ENCODE measurements at places on chromosomes 1 and 21. TPM values are rescaled to one million over a fixed set of nuclear protein-coding genes. Genes with fewer than 3 reads are reported as not detected.

The MEGF6 gene
- total RNA-seq, result 83.8 TPM

- DNase-seq, result no peak
- H3K4me1 ChIP-seq, result peaks cover 21% of the 10 kb centered on the region
- no peak overlapping the region for H3K4me3 ChIP-seq
- H3K27ac ChIP-seq, result no peak overlapping the region
- H3K27me3 ChIP-seq, result no peaks in the 10 kb centered on the region
- no peaks in the 10 kb centered on the region for H3K36me3 ChIP-seq
Measured at GRCh38 chr1:30661311-30661710, 62.1 kb downstream of the MATN1 start.

DNA sequence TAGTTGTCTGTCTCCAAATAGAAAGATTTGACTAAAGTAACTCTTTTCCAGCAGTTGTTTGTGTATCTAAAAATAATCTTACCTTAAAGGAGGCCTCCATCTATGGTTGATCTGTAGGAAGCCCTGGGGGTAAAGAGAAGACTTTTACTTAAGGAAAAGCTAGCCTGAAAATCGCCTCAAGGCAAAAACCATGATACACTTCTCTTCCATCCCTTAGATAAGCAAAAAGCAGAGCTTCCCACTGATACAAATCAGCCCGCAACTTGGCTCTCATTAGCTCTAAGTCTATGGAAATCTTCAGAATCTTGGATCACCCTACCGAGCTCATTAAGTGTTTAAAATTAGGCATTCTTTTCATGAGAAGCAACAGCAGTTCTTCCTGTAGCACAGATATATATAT is 576.9 kb upstream of the PTBP2 start:
- peaks cover 1% of the 10 kb centered on the region for H3K36me3 ChIP-seq
- H3K27me3 ChIP-seq, result no peaks in the 10 kb centered on the region
- H3K4me3 ChIP-seq, result no peak overlapping the region
- no peak for DNase-seq
- no peak overlapping the region for H3K27ac ChIP-seq
- peaks cover 4% of the 10 kb centered on the region for H3K4me1 ChIP-seq

The UBASH3A gene
- total RNA-seq, result not detected

- no peaks in the 10 kb centered on the region for H3K27me3 ChIP-seq
- H3K27ac ChIP-seq, result no peak overlapping the region
- H3K4me3 ChIP-seq, result no peak overlapping the region
Measured at GRCh38 chr1:56418151-56418631, 161.2 kb downstream of the PLPP3 start.

The SYCP1 gene
- total RNA-seq, result not detected

GRCh38 chr1:26986658-26987057 is 6.8 kb upstream of the TRNP1 start:
- H3K4me1 ChIP-seq, result peaks cover 18% of the 10 kb centered on the region
- H3K27ac ChIP-seq, result no peak overlapping the region
- H3K36me3 ChIP-seq, result no peaks in the 10 kb centered on the region
- H3K27me3 ChIP-seq, result no peaks in the 10 kb centered on the region
- no peak for DNase-seq
- H3K4me3 ChIP-seq, result no peak overlapping the region

DNA sequence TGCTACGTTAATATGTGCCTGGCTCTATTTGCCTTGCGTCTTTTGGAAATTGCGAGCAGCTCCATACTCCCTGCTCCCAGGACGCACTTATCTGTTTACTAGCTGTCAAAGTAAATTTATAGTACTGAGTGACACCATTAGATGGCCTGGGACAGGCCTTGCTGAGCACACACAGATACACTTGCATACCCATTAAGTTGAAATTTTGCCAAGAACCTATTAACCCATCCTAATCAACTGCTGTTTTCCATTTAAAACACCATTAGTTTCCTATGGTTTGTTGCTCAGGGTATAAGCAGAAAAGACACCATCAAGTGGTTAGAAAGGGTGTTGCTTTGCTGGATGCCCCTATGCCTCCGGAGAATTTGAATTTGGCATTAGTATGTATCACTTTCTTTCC is 187.3 kb downstream of the SLC44A5 start:
- H3K4me3 ChIP-seq, result no peak overlapping the region
- peaks cover 5% of the 10 kb centered on the region for H3K27me3 ChIP-seq
- H3K4me1 ChIP-seq, result peaks cover 18% of the 10 kb centered on the region
- no peak overlapping the region for H3K27ac ChIP-seq
- no peak for DNase-seq

- DNase-seq, result no peak
- no peaks in the 10 kb centered on the region for H3K27me3 ChIP-seq
- no peak overlapping the region for H3K27ac ChIP-seq
Measured at GRCh38 chr1:172515927-172516326, 17.0 kb upstream of the SUCO start.

DNA sequence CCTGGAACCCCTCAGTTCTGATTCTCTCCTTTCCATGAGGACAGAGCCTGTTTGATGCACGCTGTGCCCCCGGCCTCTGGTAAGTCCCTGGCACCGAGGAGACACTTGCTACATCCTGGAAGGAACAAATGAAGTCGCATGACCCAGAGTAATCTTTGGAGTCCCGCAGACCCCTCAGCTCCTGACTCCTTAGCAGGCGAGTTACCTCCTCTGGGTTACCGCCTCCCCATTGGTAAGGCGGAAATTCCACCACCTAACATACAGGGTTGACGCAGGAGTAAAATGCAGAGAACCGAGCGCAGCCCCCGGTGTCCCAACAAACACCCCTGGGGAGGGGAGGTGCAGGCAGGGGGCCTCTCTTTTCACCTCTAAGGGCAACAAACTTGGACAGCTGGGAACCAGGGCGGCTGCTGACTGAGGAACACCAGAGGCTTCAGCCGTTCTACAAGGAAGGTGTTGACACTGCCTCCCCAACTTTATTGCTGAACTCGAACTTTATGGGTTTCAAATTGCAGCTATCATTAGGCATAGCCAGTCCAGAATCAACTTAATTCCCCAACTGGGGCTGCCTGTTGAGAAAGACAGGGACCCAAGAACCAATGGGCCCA is 115.3 kb upstream of the IFFO2 start:
- H3K36me3 ChIP-seq, result peaks cover 13% of the 10 kb centered on the region
- no peaks in the 10 kb centered on the region for H3K27me3 ChIP-seq
- no peak for DNase-seq
- H3K4me1 ChIP-seq, result peaks cover 10% of the 10 kb centered on the region
- no peak overlapping the region for H3K4me3 ChIP-seq

DNA sequence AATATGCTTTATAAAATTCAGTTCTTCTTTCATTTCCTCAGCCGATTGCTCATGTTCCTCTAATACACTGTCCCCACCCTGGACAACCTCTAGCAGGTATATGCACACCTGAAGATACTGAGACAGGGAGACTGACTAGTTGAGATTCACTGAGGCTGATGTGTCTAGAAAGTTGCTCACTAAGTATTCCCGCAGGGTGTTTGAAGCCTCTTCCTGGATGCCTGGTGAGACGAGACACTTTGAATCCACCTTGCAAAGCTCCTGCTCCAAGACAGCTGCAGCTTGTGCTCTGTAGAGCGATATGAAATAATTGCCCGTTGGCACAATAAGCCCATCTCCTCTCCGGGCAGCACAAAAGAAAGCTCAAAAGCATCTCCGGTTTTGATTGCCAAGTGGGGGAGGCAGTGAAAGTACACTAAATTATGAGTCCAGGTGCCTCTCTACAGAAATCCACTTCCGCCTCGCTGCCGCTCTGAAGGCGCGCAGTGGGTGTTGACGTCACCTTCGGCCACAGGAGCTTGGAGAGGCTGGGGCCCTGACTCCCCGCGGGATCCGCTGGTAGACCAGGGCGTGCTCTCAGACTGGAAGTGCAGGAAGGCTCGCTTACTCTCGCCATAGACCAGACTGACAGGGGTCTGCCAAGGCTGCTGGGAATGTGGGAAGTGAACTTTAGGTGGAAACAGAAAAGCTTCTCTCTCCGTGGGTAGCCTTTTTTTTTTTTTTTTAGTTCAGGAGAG is 46.3 kb downstream of the GPA33 start:
- DNase-seq, result no peak
- no peak overlapping the region for H3K27ac ChIP-seq
- no peaks in the 10 kb centered on the region for H3K36me3 ChIP-seq
- no peaks in the 10 kb centered on the region for H3K4me1 ChIP-seq
- H3K27me3 ChIP-seq, result peaks cover 17% of the 10 kb centered on the region
- peak overlapping the region; percentile 44 for H3K4me3 ChIP-seq

DNA sequence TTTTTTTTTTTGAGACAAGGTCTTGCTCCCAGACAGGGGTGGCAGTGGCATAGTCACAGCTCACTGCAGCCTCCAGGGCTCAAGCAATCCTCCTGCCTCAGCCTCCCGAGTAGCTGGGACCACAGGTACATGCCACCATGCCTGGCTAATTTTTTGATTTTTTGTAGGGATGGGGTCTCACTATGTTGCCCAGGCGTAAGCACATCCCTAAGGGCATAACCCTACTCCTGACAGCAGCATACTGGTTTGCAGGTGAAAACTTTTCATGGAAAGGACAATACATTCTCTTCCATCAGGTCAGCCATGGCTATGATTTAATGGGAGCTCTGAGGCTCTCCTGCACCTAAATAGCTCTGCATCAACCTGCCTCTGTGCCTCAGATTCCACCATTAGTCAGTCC is 29.4 kb downstream of the UBIAD1 start:
- H3K4me1 ChIP-seq, result no peaks in the 10 kb centered on the region
- H3K27ac ChIP-seq, result no peak overlapping the region
- no peak overlapping the region for H3K4me3 ChIP-seq
- no peak for DNase-seq
- H3K36me3 ChIP-seq, result peaks cover 1% of the 10 kb centered on the region

GRCh38 chr1:116857092-116857491 is 52.6 kb upstream of the PTGFRN start:
- H3K27ac ChIP-seq, result no peak overlapping the region
- no peaks in the 10 kb centered on the region for H3K27me3 ChIP-seq
- no peaks in the 10 kb centered on the region for H3K36me3 ChIP-seq

GRCh38 chr1:10504249-10504648 is 29.5 kb downstream of the PEX14 start:
- peak overlapping the region; percentile 19 for H3K27ac ChIP-seq
- peaks cover 18% of the 10 kb centered on the region for H3K4me1 ChIP-seq
- H3K4me3 ChIP-seq, result no peak overlapping the region
- no peaks in the 10 kb centered on the region for H3K27me3 ChIP-seq
- no peak for DNase-seq
- no peaks in the 10 kb centered on the region for H3K36me3 ChIP-seq

GRCh38 chr1:4671828-4672227 is 17.4 kb downstream of the AJAP1 start:
- H3K4me3 ChIP-seq, result no peak overlapping the region
- no peaks in the 10 kb centered on the region for H3K36me3 ChIP-seq
- no peak for DNase-seq
- H3K27ac ChIP-seq, result no peak overlapping the region

DNA sequence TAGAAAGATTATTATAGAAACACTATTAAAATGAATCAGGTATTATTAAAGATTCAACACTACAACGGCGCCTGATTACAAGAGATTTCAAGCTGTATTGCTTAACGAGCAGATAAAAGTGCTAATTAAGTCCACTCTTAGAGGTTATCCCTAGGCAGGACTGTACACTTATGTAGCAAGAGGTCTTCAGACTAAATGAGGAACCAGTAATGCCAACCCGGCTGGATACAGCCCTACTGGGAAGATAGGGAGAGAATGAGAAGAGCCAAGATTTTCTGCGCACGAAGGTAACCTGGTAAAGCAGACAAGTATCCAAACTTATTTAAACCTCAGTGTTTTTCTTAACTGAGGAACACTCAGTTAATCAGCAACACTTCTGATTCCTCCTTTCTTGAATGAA is 115.7 kb upstream of the HIVEP3 start:
- peak overlapping the region; percentile 82 for H3K4me3 ChIP-seq
- H3K27me3 ChIP-seq, result peaks cover 36% of the 10 kb centered on the region

GRCh38 chr1:93673163-93673829 is 8.3 kb downstream of the BCAR3 start:
- H3K36me3 ChIP-seq, result no peaks in the 10 kb centered on the region
- no peak for DNase-seq
- no peak overlapping the region for H3K27ac ChIP-seq

- H3K27me3 ChIP-seq, result peaks cover 2% of the 10 kb centered on the region
- H3K4me3 ChIP-seq, result no peak overlapping the region
- H3K27ac ChIP-seq, result no peak overlapping the region
- peaks cover 13% of the 10 kb centered on the region for H3K4me1 ChIP-seq
Measured at GRCh38 chr1:163774978-163775620, 453.3 kb downstream of the NUF2 start.

GRCh38 chr1:82896036-82896435 is 1095.3 kb downstream of the ADGRL2 start:
- no peak overlapping the region for H3K4me3 ChIP-seq
- H3K36me3 ChIP-seq, result no peaks in the 10 kb centered on the region
- H3K4me1 ChIP-seq, result peaks cover 9% of the 10 kb centered on the region
- H3K27me3 ChIP-seq, result peaks cover 31% of the 10 kb centered on the region
- no peak overlapping the region for H3K27ac ChIP-seq

The SERPINC1 gene
- total RNA-seq, result not detected

DNA sequence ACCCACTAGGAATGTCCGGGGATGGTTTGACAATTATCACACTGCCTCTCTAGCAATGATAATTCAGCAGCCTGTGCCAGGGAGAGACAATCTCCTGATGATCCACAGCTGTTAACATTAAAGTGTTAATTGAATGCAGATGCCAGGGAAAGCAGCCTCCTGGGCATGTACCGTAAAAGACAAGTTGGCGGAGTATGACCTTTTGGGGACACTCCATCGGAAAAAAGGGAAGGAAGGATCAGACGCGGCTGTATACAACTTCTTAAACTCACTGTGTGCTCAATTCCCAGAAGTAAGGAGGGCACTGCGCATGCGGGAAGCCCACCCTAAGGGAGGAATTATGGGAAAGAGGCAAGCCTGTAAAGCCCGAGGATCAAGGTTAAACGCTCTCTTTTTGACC is 62.6 kb downstream of the MAP3K7CL start:
- H3K27ac ChIP-seq, result no peak overlapping the region
- no peak for DNase-seq
- H3K36me3 ChIP-seq, result peaks cover 2% of the 10 kb centered on the region

The RCAN1 gene
- total RNA-seq, result 11.6 TPM

The KCNK1 gene
- 9.7 TPM for total RNA-seq

DNA sequence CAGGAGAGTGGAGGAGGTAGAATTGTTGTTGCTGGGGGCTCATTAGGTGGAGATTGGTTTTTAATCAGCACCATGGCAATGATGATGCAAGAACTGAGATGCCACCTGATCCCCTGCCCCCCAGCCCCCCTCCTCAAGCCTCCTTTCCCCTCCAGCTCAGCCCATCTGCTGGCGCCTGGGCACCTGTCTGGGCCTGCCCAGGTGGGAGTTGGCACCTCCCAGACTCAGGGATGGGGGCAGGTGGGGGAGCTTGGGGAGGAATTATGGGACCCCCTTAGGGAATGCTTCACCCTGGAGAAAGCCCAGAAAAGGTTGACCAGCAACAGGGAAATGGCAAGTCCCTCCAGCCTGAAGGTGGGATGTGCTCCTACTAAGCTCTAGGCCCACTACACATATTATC is 1.5 kb upstream of the NHLH1 start:
- H3K4me1 ChIP-seq, result peaks cover 8% of the 10 kb centered on the region
- no peaks in the 10 kb centered on the region for H3K36me3 ChIP-seq
- H3K27ac ChIP-seq, result no peak overlapping the region
- H3K4me3 ChIP-seq, result no peak overlapping the region
- DNase-seq, result no peak
